T-helper 1 cell (primary cell): ENCODE measurements at places on chromosomes 6 and 20.

GRCh38 chr6:43171707-43172103 is 636 bp downstream of the SRF start:
- DNase-seq, result peak; percentile 27

GRCh38 chr6:101394936-101395335 is 1.4 kb downstream of the GRIK2 start:
- DNase-seq, result no peak

DNA sequence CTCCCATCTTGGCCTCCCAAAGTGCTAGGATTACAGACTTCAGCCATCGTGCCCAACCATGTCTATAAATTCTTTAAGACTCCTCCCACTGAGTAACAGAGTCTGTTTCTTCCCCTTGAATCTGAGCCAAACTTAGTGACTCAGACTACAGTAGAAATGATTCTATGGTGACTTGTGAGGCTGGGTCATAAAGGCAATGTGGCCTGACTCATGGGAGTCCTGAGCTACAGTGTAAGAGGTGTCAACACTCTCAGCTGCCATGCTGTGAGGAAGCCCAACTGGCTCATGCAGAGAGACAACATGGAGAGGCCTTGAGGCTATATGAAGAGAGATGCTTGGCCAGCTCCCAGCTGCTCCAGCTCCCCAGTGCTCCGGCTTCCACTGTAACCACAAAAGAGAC is 5.2 kb upstream of the NRSN2 start:
- DNase-seq, result no peak

GRCh38 chr6:38176797-38177751 is 357.5 kb downstream of the ZFAND3 start:
- no peak for DNase-seq

GRCh38 chr6:13372076-13372475 is 43.7 kb upstream of the TBC1D7 start:
- DNase-seq, result no peak

GRCh38 chr20:47156301-47157137 is 200.0 kb downstream of the ZMYND8 start:
- DNase-seq, result no peak

DNA sequence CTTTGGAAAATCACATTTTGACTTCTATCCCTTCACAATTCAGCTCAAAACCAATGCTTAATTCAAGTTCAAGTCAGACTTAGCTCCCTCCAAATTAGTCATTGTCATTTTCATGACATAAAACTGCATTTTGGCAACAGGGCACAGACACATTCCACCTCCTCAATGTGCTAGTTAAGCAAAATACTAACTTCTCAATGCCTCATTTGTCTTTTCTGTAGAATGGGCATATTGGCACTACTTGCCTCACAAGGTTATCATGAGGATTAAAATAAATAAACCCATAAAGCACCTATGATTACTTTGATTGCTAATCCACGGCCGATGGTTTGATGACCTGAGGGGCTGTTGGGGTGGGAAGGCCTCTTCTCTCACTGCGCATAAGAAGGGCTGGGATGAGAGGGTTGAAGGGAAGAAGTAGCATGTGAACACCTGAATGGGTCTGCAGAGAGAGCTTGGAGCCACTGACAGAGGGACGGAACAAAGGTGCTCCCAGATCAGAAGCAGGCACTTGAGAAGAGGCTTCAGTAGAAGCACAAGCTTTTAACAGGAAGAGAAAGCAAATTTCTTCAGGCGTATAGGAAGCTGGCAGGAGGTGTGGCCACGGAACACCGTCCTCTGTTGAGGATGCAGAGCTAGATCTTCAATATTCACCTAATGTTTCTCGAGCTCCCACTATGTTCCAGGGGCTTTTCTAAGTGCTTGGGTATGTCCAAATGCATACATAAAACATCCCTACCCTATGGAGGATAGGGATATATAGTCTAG is 11.7 kb upstream of the TBC1D7 start:
- DNase-seq, result no peak

DNA sequence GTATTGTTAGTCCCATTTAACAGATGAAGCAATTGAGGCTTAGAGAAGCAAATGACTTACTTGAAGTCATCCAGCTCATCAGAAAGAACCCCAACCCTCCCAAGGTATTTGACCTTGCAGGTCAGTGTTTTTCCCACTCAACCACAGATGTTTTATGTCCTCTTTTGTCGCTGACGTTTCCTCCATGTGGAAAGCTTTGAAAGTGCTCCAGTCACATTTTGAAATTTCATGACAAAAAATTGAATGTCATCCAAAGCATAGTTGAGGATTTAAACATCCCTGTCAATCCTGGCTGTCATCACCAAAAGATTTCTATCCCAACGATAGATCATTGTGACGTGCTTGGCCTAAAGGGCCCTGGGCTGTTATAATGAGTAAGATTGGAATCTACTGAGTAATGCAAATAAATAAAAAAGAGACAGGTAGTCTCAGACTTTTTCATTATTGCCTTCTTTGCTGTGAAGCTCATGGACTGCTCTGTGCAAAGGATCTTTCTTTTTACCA is 102.7 kb downstream of the TSHZ2 start:
- DNase-seq, result no peak

DNA sequence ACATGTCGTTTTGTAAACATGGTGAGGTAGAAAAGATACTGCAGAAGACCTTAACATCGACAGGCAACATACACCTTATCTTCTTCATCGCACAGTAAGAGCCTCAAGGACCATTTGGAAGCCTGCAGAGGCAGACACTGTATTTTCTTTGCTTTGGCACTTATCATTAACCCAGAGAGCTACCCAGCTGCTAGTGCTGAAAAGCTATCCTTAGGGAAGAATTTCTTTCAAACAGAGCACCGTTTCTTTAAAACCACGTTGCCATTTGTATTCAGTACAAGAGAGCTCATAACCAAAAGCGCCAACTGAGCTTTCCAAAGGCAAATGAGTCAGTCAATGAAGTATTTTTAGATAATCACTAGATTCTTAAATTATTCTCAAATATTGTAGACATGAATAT is 306.6 kb downstream of the EPM2A start:
- DNase-seq, result no peak

DNA sequence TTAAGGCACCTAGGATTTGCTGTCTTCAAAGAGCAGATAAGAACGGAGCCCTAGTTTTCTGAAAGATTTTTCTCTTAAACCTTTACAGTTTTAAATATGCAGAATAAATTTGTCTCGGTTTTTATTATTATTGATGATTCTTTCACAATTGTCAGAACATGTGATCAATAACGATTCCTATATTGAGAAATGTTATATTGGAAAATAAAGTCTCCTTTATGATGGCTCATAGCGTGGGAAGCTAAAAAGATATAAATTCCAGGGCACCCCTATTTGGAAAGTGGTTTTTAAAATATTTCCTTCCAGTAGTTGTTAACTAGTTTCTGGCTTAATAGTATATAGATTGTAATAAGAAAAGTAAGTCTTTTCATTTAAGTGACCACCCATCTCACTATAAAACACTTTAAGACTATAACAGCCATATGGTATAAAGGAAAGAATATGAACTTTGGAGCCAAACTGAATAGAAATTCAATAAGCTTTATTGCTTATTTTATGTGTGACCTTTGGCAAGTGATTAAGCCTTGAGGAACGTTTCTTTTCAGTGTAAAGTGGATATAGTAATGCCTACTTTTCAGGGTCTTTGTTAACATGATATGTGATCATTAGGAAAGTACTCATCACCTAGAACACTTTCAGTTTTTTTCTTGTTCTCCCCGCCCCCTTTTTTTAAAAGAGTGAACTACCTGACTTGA is 369.6 kb downstream of the LAMA2 start:
- no peak for DNase-seq

DNA sequence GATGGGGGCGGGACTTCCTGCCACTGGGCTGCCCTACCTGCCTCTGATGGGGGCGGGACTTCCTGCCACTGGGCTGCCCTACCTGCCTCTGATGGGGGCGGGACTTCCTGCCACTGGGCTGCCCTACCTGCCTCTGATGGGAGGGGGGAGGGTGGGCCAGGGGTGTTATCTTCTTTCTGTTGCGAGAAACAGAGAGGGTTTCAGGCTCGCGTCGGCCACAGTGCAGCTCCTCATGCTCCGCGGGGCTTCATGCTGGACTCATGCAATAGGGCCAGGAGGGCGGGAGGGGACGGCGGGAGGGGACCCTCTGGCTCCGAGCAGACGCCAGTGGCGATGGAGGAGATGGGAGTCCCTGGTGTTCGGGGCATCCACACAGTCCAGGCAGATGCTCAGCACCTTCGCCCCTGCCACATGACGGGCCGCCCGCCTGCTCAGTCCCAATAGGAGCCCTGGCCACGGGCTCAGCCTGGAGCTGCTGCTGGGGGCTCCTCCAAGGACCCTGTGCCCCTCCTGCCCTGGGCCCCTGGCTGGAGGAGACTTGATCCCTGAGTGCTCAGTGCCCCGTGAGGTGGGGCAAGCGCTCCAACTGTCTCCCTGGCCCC is 48.8 kb upstream of the CHRNA4 start:
- no peak for DNase-seq

DNA sequence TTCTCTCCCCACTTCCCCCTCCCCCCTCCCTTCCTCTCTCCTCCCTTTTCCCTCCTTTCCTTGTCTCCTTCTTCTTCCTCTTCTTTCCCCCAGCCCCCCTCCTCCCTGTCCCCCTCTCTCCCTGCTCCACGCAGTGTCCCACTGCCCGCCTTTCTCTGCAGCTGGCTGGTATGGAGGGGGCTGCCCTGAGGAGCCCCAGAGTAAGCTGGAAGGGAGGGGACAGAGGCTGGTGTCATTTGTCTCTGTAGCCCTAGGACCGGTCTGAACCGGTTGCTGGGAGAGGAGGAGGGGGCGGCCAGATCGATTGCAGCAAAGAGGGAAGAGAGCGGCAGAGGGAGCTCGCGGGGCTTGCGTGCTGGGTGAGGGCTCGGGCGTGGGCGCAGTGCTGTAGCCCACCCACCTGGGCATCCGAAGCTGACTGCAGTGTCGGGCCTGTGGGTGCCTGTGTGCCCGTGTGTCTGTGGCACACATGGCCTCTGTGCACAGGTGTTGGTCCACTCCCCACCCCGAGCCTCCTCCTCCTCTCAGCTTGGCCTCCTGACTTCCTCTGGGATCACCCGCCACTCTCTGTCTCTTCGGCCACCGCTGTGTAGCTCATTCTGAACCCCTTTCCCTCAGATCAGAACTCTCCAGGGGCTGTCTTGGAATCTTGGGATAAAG is 50.6 kb downstream of the SRC start:
- no peak for DNase-seq

GRCh38 chr20:47019121-47019824 is 124.6 kb downstream of the EYA2 start:
- DNase-seq, result no peak

DNA sequence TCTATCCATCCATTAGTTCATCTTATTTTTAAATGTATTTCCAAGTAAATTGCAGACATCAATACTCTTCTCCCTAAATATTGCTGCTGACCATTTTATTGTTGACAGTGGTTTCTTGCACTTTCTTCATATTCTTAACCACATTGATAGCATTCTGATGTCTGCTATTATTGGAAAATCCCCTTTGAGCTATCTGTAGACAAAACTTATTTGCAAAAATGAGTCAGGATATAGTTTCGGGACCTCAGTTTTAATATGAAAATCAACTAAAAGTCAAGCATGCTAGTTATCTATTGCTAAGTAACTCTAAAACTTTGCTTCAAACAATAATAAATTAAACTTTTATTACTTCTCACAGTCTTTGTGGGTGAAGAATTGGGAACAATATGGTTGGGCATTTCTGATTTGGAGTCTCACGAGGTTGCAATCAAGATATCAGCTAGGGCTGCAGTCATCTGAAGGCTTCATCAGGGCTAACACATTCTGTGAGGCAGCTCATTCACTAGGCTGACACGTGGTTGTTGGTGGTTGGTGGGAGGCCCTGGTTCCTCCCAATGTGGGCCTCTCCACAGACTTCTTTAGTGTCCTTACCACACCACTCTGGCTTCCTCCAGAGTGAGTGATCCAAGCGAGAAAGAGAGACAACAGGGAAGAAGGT is 32.7 kb downstream of the CD109 start:
- peak; percentile 46 for DNase-seq

DNA sequence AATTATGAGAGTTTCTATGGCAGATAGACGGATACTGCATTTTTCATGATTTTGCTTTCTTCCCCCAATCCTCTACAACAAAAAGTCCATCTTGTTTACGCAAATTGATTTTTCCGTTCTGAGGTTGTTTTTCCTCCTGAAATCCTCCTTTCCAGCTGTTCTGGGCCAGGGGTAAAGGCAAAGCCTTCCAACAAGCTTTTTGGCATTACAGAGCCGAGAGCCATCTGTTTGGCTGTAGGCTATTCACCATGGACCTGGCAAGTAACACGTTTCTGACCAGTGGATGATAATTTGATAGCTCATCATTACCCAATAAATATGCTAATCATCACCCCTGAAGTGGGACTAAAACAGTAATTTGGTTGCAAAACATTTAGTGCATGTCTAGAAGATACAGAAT is 226.5 kb downstream of the CBLN4 start:
- DNase-seq, result no peak
